Left renal pelvis (tissue), 4 donors: ENCODE measurements at places on chromosomes 7 and 10.
A peak's percentile ranks its signal among the peaks of the same experiment; 100 is the strongest.

DNA sequence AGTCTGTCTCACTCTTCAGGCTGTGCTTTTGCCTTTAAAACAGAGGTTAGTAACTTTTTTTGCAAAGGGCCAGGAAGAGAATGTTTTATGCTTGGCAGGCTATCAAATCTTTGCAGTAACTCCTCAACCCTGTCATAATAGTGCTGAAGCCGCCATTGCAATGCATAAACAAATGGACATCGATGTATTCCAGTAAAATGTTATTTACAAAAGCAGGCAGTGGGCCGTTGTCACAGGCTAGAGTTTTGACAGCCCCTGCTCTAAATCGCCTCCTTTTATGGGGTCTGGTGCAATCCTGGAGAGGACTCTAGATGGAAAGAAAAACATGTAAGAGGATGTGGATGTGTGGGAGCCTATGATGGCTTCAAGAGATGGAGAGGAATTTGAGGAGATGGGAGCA lies 568.3 kb downstream of the TYW1 start:
- peak; percentile 12 for DNase-seq

GRCh38 chr10:69412232-69412790 lies 4.4 kb downstream of the TACR2 start:
- no peak for DNase-seq

DNA sequence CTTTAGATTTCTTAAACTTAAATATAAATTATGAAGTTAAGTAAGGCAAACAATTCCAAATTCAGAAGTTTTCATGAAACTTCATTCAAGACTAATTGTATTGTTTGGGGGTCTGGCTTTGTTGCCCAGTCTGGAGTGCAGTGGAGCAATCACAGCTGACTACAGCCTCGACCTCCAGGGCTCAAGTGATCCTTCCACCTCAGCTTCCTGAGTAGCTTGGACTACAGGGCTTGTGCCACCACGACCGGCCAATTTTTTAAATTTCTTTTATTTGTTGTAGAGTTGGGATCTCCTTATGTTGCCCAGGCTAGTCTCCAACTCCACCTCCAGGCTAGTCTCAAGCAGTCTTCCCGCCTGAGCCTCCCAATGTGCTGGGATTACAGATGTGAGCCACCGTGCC lies 12.5 kb downstream of the P4HA1 start:
- no peak for DNase-seq

DNA sequence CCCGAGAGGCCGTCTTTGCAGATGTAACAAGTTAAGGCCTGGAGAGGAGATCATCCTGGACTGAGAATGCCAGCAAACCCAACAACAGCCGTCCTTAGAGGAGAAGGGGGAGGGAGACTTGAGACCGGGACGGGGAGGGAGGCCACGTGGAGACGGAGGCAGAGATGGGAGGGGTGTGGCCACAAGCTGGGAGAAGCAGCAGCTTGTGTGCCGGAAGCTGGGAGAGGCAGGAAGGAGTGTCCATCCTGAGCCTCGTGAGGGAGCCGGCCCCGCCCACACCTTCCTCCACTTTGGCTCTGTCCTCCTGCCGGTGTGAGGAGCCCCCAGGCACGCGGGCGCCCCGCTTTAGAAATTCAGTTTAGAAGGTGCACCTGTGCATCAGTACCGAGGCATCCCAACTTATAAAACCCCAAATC lies 95.7 kb downstream of the DNAJB6 start:
- DNase-seq: no peak

DNA sequence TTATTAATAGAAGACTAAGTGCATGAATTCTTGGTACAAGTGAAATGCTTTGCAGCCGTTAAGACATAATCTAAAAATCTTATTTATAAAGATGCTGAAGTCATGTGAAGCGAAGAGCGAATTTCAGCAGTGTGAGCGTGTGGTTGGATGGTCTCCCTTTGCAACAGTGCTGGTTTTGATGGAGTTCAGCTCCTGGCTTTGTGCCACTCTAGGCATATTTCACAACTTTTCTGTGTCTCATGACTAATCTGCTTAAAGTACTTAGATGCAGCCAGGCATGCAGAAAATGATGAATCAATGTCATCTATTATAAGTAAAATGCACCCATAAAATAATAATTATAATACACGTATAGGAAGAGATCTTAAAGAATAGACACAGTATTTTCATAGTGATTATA lies 107.2 kb upstream of the TCERG1L start:
- no peak for DNase-seq

- no peak for DNase-seq
These were observed 215.3 kb downstream of the CHCHD3 start for GRCh38 chr7:132866551-132866950.

DNA sequence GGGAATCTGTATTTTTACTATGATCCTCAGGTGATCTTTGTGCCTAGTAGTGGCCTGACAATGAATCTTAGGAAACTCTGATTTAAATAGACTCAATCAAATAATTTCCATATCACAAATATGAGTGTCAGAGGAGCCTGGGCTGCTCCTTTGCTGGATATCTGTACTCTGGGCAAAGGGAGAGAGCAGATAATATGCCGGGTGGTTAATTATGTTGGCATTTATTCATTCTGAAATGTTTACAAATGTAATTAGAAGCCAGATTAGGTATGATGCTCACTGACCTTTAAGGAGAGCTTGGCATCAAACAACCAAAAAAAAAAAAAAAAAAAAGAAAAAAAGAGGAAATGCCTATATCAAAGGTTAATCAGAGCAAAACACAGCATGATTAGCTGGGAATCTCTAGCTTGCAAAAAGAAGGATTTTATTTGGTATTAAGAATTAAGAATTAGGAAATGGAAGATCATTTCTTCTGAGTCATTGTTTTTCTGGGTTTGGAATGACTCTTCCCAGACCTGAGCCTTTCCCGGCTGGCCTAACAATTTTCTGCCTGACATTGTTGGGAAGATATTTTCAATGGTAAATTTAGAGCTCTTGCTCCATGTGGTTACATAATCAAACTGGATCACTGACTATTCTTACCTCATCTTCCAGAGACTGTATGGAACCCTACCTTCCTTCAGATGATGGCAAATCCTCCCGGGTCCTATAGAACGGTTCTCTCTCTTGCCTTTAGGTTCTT lies 365.3 kb downstream of the REEP3 start:
- no peak for DNase-seq

DNA sequence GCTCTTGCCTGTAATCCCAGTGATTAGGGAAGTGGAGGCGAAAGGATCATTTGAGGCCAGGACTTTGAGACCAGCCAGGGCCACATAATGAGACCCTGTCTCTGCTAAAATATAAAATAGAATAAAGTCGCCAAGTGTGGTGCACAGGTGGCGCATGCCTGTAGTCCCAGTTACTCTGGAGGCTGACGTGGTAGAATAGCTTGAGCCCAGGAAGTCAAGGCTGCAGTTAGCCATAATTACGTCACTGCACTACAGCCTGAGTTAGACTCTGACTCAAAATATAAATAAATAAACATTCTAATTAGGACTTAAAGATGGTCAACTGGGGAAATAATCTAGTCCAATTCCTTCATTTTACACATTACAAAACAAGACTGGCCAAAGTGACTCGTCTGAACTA lies 768 bp downstream of the CHCHD2 start:
- DNase-seq: no peak

DNA sequence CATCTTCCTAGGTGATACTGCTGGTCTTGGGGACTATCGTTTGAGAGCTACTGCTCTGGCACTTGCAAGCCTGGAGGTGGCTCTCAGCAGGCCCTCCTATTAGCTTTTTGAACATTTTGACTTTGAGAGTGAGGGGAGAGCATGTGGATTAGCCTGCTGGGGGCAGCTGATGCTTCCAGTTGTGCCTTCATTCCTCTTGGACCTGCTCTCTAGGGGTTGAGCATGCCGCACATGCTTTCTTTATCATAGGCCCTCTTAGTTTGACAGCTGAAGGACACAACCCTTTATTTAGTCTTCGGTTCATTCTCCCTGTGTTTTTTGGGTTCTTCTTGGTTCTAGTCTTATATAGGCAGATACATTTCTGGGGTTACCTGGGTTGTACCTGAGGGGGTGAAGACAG lies 132.1 kb downstream of the GALNT17 start:
- DNase-seq: no peak

GRCh38 chr7:132463922-132464321 lies 112.3 kb downstream of the PLXNA4 start:
- DNase-seq: no peak

DNA sequence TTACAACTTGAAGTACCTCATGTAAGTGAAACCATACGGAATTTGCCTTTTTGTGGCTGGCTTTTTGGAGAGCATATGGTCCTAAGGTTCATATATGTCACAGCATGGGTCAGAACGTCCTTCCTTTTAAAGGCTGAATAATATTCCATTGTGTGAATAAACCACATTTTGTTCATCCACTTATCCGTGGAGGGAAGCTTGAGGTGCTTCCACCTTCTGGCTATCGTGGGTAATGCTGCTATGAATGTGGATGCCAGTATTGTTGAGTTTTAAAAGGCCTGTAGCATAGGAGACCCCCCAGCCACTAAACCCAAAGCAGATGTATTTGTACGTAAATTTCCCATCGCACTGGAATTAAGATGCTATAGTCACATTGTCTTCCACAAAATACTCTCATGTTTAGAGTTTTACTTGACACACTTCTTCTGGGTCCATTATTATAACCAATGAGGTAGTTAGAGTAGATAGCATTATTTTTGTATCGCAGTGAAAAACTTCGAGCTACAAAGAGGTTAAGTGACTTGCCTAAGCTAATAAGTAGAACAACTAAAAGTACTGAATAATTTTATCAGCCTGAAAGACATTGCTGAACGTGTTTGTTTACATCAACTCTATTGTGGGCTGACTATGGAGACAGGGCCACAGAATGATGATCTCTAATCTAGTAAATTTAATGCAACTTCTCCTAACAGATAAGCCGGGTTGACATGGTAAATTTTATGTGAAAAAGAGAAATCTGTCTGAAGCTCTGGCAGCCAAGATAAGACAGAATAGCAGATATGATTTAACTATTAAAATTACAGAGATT lies 183.0 kb upstream of the CTBP2 start:
- DNase-seq: no peak

DNA sequence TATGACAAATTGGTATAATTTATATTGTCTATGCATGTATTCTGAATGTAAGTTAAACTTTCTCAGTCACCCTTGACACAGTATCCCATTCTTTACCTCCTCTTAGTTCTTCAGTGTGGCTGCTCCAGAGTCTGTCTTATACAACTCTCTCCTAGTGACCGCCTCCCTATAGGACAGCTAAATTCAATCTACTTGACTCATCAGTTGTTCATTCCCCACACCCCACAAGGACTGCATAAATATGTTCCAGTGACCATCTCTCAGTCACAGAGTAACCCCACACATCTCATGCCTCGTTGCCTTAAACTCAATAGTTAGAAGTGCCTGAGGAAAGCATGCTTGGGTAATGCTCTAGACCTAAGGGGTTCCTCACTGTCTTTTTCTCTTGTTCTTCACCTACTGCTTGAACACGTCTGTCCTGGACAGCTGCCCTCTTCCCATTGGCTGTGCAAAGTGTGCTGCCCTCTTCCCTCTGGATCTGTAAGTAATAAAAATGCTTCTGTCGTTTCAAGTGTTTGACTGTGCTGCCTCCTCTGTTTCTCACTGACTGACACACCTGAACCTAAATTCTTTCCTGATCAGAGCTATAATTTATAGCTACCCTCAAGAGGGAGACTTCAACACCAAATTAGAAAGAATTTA lies 494.6 kb upstream of the GRM3 start:
- DNase-seq: no peak

DNA sequence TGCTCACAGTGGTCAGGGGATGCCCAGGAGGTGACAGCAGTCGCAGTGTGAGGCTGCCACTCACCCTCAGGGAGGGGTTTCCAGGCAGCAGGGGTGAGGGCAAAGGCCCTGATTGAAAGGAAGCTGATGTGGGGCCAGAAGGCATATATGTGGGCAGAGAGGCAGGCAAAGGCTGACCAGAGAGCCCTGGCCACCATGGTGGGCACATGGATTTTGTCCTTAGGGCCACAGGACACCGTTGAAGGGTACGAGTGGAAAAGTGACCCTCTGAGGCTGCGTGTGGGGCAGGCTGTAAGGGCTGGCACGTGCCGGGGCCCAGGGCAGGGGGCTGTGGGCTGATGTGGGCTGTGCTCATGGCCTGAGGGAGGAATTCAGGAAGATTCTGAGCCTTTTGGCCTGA lies 57.5 kb upstream of the ZNF32 start:
- no peak for DNase-seq

DNA sequence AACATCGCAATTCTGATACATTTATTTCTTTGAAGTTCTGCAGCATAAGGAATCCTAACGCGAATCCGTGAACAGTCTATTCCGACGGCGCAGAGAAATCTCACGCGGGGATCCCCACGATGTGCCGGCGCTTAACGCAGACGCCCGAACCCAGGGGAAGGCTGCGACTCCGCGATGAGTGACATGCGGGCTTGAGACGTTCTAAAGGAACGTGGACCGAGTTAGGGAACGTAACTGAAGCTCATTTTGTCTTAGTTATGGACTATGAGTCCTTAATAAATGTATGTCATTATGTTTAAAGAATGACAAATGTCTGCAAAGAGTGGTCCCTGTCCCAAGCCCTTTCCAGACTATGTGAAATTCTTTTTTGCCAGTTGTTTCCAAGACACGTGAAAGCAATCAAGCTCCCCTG lies 995 bp upstream of the PARD3 start:
- DNase-seq: no peak

- no peak for DNase-seq
These were observed 12.2 kb downstream of the LIPF start for GRCh38 chr10:88676283-88677060.

DNA sequence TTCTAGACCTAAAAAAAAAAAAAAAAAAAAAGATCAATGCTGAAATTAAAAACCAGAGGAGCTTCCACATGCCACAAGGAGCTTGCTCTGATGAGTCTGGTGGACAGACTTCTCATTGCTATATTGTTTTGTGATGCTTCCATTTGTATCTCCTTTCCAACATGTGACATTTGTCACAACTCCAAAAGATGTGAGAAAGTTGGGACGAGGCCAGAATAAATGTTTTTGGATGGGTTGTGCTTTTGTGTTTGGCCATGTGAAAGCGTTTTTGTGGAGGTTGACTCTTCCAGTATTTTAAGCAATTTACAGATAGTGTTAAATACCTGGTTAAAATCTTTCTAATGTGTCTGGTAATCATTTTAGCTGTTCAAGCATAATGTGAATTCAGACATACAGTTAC lies 280.1 kb downstream of the SKAP2 start:
- no peak for DNase-seq

- DNase-seq: no peak
These were observed 4.3 kb downstream of the KCNH2 start for GRCh38 chr7:150973571-150974451.

DNA sequence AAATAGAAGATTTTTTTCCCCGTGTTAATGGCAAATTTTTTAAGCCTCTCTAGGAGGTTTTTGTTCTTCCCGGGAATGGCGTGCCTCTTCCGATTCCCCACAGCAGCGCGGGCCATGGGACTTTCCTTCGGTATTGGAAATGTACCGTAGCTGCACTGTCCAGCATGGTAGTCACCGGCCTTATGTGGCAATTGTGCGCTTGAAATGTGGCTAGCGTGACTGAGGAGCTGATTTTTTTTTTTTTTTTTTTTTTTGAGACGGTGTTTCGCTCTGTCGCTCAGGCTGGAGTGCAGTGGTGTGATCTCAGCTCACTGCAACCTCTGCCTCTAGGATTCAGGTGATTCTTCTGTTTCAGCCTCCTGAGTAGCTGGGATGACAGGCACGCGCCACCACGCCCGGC lies 938 bp upstream of the TCTN3 start:
- DNase-seq: no peak

- no peak for DNase-seq
These were observed 8.3 kb downstream of the CALD1 start for GRCh38 chr7:134787720-134788119.
